SHP77 treated with DMSO at 0.1 percent for 48 hours (cell line): ENCODE measurements at places on chromosomes 6 and 20.

DNA sequence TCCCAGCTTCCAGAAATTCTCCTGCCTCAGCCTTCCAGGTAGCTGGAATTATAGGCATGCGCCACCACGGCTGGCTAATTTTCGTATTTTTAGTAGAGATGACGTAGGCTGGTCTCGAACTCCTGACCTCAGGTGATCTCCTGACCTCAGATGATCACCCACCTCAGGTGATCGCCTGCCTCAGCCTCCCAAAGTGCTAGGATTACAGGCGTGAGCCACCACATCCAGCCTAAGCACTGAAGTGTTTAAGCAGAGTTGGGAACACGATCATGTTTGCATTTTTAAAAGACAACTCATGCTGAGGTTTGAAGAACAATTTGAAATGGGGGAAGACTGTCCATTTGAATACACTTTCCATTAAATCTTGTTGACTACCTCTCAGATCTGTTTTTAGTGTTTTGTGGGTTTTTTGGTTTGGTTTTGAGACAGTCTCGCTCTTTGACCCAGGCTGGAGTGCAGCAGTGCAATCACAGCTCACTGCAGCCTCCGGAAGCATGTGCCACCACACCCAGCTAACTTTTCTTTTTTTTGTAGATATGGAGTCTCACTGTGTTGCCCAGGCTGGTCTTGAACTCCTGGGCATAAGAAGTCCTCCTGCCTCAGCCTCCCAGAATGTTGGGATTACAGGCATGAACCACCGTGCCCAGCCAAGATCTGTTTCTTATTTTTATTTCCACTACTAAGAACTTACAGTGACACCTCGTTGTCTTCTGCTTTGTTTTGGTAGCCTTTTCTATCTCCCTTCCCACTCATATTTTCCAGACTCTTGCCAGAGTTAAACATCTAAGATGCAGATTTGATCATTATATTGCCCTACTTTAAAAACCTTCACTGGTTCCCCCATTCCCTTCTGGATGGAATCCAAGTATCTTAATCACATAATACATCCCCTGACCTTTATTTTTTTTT is 5.5 kb downstream of the CASP8AP2 start:
- DNase-seq, result no peak

DNA sequence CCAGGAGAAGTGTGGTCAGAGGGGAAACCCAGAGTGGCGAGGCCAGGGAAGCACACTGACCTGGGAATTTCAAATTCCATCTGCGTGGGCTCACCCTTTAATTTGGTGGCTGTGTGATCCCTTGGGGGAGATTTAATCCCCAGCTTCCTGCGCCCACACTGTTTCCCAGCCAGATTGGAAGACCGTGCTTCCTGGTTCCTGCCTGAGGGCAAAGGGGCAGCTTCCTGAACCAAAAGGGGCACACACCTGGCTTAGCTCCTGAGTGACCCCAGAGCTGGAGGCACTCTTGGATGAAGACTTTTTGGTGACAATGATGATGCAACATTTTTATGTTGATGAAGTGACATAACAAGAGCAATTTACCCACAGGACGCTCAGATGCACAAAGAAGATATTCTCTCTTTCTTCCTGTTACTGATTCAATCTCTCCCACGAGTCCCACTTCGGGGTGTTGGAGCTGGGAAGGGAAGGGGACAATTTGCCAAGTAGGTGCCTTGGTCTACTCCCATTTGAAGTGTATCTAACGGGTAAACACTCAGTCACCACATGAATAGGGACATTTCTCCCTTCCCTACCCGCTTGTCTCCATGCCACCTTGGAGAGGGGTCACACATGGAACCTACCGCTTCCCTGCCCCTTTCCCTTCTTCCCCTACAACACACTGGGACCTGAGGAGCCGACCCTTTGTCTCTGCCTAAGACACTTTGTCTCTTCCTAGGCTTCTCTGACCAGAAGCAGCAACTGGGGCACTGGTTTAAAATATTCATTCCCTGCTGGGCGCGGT is 28.6 kb upstream of the CDKN1A start:
- DNase-seq, result no peak

- no peak for DNase-seq
These were observed 217.3 kb upstream of the RREB1 start for GRCh38 chr6:6890400-6890858.

- no peak for DNase-seq
These were observed 145.6 kb downstream of the GJA10 start for GRCh38 chr6:90039911-90040310.

GRCh38 chr6:110548110-110548847 is 71.9 kb upstream of the SLC22A16 start:
- DNase-seq, result no peak

- DNase-seq, result no peak
These were observed 656.9 kb downstream of the PTPRT start for GRCh38 chr20:42532831-42533230.

- no peak for DNase-seq
These were observed 28.3 kb downstream of the PCK1 start for GRCh38 chr20:57589123-57589727.

DNA sequence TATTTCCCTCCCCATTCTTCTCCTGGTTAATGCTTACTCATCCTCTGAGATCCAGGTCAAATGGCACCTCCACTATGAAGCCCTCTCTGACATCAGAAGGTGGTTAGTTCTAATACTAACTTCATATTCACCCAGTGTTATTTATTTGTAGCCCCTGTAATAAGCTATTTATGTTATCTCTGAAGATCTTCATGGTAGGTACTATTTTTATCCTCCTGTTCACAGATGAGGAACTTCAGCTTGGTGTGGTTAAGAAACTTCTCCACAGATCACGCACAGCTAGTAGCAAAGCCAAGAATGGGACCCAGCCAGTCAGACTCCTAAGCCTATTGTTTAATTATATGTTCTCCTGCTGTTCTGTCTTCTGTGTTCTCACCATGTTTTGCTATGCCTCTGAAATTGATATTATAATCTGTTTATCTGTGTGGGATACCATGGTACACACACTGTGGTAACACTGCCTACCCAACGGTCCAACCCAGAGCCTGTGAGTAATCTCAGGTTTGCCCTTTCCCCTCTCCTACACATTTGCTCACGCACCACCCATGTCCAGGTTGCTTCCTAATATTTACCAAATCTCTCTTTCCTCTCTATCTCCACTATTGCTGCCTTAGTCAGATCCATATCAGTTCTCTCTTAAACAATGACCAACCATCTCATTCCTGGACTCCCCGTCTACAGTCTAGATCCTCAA is 98.4 kb downstream of the IPCEF1 start:
- no peak for DNase-seq

DNA sequence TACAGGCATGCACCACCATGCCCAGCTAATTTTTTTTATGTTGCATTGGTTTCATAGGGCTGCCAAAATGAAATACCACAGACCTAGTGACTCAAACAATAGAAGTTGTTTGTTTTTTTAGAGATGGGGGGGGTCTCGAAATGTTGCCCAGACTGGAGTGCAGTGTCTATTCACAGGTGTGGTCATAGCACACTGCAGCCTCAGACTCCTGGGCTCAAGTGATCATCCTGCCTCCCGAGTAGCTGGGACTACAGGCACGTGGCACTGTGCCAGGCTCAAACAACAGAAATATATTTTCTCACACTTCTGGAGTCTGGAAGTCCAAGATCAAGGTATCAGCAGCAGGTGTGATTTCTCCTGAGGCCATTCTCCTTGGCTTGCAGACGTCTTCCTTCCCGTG is 6.6 kb upstream of the SLC16A10 start:
- DNase-seq, result no peak

- DNase-seq, result no peak
These were observed 1.5 kb upstream of the PMEPA1 start for GRCh38 chr20:57711311-57711712.

DNA sequence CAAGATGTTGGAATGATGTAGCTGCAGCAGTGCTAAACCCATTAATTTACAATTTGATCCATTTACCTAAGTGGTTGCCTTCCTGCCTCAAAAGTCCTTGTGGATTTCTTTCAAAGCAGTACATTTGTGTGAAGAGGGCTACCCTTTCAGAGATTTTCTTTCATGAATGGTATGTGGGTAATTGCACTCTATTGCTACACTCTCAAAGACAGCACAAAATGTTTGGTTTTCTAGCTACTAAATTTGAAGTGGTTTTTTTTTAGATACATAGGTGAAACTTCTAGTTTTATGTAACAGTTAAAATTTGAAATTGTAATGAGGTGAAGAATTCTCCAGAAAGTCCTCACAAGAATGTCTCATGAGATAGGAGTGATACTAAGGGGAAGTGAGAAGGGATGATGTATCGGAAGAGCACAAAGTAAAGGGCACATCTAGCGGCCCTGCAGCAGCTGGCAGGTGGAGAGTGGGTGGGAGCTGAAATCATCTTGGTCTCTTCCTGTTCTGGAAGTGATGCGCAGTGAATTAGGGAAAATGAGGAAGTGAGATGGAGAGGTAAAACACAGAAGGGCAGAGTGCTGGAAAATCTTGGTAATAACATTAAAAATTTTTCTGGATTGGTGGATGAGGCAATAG is 236.8 kb upstream of the MAN1A1 start:
- no peak for DNase-seq

DNA sequence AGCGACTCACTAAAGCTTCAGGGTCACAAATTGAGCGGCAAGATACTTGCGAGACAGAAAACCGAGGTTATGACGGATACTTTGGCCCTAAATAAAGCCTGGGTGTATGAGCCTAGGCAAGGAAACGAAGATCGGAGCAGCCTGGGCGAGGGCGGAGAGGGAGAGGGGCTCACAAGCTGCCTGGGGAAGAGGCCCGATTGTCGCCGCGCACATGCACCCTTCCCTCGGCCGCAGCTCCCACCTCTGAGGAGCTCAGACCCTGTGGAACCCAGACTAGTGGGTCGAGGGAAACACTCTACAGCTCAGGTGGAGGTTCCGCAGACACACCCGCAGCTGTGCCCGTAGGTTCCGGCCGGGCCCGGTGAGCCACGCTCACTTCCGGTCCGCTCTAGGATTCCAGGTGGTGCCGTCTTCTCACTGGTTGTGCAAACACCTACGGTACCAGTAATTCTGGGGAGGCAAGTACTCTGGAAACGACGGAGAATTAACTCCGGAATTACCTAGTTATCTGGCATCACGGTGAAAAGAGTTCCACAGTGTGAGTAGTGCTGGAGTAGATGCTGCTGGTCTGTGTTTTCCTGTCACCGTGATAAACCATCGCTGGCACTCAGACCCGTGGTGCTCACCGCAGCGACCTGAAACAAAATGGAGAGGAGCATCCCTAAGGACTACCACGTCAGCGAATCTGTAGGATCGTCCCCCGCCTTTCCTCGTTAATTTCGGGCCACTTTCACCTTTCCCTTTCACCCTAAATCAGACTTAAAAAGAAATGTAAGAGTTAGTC is 61.5 kb downstream of the GPX5 start:
- peak; percentile 91 for DNase-seq

DNA sequence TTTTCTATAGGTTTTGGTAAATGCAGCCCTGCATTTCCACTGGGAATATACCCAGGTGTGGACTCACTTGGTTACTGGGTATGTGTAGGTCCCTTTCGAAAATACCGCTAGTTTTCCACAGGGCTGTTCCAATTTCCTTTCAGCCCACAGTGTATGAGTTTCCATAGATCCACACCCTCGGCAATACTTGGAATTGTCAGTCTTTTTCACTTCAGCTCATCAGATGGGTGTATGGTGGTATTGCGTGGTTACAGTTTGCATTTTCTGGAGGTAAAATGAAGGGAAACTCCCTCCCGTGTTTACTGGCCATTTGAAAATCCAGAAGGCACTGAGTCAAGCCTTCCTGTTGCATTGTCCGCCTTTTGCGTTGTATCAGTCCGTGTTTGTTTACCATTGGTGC is 453.6 kb downstream of the CDH26 start:
- DNase-seq, result no peak

DNA sequence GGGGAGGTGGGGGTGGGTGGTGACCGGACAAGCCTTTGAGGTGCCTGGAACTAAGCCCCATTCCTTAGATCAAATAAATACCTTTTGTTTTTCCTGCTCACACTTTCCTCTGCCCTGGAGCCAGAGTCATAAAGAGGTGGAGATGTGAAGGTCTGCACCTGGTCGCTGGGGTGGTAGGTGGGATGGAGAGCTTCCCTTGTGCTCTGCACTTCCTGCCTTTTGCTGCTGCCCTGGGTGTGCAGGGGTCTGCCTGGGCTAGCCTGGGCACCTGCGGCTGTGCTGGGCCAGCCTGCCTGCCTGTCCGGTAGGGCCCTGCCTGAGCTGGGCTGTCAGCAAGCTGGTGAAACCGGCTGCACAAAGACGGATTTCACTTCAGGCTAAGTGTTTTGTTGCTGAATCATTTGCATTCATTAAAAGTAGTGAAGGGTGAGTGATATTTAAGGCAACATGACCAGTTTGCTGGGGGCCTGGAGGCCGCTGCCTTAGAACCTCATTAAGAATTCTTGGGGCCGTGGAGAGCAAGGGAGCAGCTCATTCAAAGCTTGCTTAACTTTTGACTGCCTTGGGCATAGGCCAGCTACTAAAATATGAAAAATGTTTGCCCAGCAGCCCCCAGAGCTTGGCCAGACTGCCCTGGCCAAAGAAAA is 20.5 kb downstream of the PTK7 start:
- DNase-seq, result no peak

GRCh38 chr6:57254055-57254717 is 32.1 kb upstream of the RAB23 start:
- DNase-seq, result no peak

GRCh38 chr6:29626948-29627754 is 5.8 kb downstream of the GABBR1 start:
- DNase-seq, result no peak

- DNase-seq, result no peak
These were observed 29.3 kb downstream of the BCAS4 start for GRCh38 chr20:50824137-50824536.

DNA sequence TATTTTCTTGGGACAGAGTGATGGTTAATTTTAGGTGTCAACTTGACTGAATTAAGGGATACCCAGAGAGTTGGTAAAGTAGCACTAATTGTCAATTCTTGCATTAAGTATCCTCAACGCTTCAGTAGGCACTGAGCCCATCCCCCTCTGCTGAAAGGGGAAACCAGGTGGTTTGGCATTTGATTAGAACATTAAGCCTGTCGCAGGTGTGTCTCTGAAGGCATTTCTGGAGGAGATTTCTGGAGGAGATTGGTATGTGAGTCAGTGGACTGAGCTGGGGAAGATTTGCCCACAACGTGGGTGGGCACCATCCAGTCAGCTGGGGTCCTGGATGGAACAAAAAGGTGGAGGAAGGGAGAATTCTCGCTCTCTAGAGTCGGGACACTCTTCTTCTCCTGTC is 119.8 kb downstream of the RFX6 start:
- DNase-seq, result no peak

GRCh38 chr20:2706688-2707352 is 14.2 kb downstream of the EBF4 start:
- no peak for DNase-seq
